ENCODE measurements at places on chromosomes 13 and 19.

GRCh38 chr13:106310291-106310865, 225.1 kb downstream of the EFNB2 start:
- DNase-seq: no peak

DNA sequence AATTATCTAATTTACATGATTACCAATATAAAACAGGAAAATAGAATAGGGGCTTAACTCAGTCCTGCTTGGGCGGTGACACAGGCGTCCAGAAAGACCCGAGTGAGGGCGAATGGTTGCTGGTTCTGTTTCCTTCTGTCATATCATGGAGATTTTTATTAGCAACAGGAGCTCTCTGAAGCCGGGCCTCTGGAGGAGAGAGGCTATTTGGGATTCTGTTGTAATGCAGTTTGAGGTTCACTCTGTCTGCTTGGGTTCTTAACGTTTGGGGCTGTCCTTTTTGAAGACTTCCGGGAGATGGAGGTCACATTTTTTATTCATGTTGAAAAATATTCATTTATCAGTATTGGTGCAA, 115.7 kb upstream of the ZNF536 start:
- DNase-seq: no peak

- no peak for DNase-seq
These were observed 90.1 kb downstream of the ERCC5 start for GRCh38 chr13:102935896-102936321.

DNA sequence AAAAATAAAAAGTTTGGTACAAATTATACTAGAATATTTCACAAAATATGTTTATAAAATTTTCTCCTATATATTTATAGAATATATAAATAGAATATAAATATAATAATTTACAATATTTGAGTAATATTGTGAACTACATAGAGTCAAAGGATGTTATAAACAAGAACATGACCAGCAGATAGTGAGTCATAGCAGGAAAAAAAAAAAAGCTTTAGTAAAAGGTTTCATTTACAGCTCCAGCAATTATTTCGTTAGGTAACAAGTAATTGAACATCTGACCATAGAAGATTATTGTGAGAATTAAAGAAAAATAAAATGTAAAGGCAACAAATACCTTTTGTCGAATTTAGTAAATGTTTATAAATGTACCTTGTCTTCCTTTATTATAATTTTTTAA, 864.1 kb downstream of the PCDH17 start:
- DNase-seq: no peak

DNA sequence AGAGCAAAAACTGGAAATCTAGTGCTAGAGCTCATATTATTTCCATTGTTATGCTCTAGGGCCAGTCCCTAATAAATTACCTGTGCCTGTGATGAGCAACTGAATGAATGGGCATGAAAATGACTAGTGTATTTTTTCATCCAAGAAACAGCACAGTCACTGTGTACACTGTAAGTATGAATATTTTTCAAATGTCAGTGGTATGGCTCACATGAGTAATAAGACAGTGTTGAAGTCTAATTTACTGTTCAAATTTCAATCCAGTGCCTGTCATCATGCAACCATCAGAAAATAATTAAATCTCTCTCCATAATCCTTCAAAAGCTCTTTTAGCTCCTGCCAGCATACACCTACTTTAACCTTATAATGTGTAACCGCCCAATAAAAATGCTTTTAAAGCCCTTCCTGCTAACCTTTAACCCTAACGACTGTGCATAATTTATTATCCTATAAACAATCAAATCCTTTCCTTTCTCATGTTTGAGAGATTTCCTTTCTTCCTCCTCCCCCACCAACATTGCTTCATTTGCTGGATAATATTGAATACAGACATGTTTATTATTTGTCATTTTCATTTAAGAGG, 378.3 kb downstream of the GPC5 start:
- DNase-seq: no peak

- DNase-seq: no peak
These were observed 6.4 kb downstream of the EGLN2 start for GRCh38 chr19:40805258-40805868.

- DNase-seq: no peak
These were observed 3.0 kb downstream of the HOOK2 start for GRCh38 chr19:12772323-12772722.

DNA sequence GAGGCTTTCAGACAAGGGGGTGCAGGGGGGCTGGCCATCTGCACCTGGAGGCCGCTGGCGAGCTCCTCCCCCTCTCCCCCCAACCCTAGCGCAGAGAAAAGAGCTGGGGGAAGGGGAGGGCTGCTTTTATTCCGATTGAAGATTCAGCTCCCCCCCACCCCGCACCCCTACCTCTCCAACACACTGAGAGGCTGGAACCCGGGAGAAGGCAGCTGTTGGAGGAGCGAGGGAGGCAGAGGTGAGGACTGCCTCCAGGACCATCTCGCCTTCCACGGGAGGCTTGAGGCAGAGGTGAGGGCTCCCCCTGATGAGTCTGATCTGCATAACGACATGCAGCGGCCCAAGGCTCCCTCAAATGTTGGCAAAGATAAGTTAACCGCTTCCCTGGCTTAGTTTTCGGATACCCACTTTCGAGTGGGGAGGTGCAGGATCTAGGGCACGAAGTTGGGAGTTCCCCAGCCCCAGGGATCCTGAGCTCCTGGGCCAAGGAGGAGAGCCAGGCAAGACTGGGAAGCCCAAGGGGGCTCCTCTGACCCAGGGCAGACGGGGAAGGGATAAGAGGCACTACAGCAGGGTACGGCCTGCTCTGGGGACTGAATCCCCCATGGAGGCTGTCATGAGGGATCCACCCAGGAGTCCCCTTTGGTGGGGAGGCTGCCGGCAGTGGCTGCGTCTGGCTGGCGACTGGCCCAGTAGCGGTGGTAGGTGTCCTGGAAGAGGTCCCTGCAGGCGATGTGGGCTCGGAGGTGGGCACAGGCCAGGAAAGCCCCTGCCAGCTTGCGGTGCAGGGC, 1.2 kb upstream of the NUMBL start:
- no peak for DNase-seq

- DNase-seq: no peak
These were observed 19.8 kb upstream of the SLC35E1 start for GRCh38 chr19:16591803-16592556.

- no peak for DNase-seq
These were observed 1.5 kb upstream of the ZNF616 start for GRCh38 chr19:52141203-52141602.

DNA sequence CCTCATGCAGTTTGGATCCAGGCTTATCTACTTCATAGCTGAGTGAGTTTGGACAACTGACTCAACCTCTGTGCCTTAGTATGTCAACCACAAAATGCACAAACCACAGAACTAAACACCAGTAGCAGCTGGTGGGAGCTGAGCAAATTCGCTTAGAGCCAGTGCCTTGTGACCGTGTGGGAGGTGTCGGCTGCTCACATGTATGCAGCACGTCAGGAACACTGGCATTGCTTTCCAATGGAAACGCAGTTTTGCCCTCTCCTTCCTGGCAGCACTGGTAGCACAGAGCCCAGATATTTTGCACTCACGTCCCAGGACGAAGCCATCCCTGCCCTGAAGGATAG, 8.3 kb upstream of the NTN5 start:
- no peak for DNase-seq

DNA sequence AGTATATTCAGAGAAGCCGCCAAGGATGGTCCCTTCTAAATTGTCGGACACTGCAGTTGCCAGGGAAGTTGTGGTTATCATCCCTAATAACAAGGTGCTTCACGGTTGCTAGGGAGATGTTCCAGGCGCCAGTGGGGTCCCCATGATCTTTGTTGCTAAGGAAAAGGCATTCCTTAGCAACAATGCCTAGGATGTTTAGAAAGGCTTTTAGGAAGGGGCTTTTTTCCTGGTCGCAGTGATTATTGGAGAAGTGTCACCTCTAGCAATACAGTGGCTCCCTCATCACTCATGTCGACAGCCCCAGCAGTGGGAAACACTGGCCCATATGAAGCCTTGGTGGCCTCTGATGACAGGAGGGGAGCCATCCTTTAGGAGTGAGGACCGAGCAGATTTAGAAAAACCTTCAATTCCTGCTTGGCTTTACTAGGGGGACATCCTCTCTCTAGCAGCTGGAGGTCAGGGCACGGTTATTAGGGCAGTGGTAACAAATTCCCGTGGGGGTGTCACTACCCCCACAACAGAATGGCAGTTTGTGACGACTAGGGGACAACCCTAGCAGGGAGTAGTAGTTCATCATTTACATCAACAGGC, 6.4 kb upstream of the TMC4 start:
- DNase-seq: no peak

DNA sequence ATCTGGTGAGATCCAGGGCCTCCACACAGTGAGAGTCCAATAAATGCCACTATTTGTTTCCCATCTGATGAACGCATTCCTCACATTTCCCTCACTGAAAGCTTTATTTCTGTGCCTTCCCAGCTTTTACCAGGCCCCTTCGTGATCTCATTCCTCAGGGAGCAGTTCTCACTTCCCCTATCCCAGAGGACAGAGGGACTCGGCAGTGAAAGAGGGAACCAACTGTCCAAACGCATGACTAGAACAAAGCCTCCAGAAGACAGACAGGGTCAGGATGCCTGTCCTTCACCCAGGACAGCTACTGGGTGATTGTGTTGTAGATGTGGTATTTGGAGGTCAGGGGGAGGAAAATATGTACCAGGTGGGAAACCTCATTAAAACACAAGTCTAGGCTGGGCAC, 2.0 kb upstream of the ZBTB45 start:
- no peak for DNase-seq

- no peak for DNase-seq
These were observed 21.7 kb downstream of the SIPA1L3 start for GRCh38 chr19:37928527-37929286.

DNA sequence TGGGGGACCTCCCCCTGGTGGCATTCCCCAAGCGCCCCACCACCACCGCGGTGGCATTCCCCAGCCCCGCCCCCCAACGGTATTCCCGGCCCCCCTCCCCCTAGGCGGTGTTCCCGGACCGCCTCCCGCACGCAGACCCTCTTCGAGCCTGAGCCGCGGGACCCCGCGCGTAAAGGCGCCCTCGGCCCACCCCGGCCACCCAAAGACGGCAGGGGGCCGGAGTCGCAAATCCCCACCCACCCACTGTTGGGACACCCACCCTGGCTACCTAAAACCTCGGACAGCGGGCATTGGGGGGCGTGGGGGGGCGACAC, 22.4 kb downstream of the OLFM2 start:
- DNase-seq: no peak

DNA sequence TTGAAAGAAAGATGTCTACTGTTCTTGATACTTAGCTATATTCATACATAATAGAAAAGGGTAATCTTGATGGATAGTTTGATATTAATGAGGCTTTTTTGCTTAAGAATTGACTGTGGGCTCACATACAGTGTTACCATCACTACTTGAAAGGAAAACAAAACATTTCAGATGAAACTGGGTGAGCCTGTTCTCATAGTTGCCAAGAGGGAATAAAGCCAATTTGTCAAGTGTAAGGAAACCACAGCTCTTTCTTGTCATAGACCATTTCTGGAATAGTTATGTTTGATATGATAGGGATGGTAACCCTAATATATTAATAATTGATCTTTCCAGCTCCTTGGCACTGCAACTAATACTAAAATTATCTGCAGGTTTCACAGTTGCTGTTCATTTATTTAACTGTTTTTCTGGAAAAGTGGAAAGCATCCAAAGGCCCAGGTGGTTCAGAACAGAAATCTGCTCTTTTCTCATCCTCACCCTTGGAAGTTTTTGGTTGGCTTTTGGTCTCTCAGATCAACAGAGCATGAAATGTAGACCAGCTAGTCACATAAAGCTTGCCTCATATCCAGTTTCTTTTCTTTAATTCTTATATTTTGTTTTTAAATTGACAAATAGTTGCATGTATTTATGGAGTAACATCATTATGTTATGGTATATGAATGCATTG, 43.2 kb downstream of the ARHGEF7 start:
- no peak for DNase-seq

- DNase-seq: no peak
These were observed 11.5 kb upstream of the TNFSF9 start for GRCh38 chr19:6519289-6519688.

DNA sequence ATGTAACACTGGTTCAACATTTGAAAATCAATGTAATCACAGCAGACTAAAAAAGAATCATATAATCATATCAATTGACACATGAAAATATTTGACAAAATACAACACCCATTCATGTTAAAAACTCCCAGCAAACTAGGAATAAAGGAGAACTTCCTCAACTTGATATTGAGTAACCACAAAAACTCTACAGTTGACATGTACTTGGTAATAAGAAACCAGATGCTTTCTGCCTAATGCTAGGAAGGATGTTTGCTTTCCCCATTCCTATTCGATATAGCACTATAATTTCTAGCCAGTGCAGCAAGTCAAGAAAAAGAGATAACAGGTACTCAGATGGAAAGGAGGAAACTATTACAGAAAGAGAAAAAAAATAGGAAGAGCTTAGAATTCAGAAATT, 26.9 kb downstream of the UFM1 start:
- DNase-seq: no peak

DNA sequence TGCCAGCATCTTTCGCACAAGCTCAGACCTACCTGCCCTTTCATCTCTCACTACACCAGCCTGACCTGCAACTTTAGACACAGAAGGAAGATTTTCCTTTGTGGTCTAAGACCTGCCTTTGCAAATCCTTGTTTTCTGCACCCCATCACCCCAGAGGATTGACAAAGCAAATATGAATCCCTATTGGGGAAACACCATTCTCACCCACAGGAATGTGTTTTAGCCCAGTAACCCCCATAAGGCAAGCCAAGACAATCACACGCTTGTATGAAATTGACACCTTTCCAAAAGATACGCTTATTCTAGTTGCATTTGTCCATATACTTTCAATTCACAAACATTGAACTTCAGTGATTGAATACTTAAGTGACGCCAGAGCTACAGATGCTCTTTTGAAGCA, 55.7 kb downstream of the SPATA13 start:
- no peak for DNase-seq

- DNase-seq: no peak
These were observed 19.7 kb downstream of the SCEL start for GRCh38 chr13:77555246-77555645.

DNA sequence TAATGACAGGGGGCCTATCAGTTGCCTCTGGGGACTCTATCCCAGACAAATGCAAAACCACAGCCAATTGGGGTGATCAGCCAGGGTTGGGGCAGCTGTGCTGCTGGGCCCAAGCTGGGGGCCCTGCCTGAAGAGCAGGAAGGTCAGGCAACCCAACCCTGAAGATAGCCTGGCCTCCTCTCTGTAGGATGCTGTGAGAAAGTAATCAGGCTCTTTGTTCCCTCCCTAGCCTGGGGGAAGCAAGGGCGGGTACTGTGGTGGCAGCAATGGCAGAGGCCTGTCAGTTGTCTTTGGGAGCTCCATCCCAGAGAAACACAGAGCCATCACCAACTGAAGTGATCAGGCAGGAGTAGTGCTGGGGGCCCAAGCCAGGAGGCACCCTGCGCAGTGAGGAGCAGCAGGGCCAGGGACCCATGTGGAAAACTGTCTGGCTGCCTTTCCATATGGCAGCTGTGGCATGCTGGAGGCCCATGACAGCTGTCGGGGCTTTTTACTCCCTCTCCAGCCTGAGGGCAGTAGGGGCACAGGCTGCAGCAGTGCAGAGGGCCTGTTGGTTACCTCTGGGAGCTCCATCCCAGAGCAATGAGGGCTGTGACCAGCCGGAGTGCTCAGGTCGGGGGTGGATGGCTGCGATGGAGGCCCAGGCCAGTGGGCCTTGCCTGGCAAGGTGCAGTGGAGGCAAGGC, 73.6 kb upstream of the ATP12A start:
- DNase-seq: no peak

GRCh38 chr13:26673890-26674289, 86.7 kb downstream of the GPR12 start:
- no peak for DNase-seq

- DNase-seq: no peak
These were observed 105.7 kb upstream of the SLC15A1 start for GRCh38 chr13:98858191-98858590.

- no peak for DNase-seq
These were observed 383.1 kb upstream of the GPC6 start for GRCh38 chr13:92843549-92843948.

GRCh38 chr13:113116871-113117271, 5.7 kb upstream of the F10 start:
- DNase-seq: no peak
